ENCODE measurements at places on chromosomes 11 and 22.

DNA sequence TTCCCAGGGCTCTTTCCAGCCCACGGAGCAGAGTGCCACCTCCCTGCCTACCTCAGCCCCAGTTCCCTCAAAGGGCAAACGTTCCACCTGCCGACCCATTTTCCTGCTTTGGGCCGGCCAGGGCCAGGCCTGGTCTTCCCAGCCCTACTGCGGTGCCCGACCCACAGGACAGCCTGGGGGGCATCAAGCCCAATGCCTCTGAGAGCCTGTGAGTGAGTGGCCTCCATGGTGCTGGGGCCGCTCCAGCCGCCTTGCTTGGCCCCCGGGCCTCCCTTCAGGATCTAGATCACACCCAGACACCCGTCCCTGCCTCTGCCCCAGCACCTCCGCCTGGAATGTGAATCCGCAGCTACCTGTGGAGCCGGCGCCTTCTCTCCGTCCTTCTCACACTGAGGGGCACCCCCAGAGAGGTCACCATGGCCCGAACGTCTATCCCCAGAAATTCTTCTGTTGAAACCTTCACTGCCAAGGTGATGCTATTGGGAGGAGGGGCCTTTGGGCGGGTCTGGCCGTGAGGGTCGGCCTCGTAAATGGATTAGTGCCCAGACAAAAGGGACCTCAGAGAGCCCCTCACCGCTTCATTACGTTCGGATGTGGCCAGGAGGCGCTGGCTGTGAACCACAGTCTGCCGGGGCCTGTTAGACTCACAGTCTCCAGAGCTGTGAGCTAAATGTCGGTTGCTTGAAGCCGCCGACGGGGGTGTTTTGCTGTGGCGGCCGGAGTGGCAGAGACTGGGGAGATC lies 36.2 kb upstream of the BRSK2 start:
- no peak for DNase-seq

- DNase-seq = no peak
Measured at GRCh38 chr11:17544181-17544622, at the start of gene USH1C. Gene USH1C, minus strand, starts transcription at chr11:17544416. Its CDS starts 109 bp downstream, at chr11:17544307.

- DNase-seq = no peak
Measured at GRCh38 chr11:125532668-125533067, 36.6 kb upstream of the FEZ1 start.

DNA sequence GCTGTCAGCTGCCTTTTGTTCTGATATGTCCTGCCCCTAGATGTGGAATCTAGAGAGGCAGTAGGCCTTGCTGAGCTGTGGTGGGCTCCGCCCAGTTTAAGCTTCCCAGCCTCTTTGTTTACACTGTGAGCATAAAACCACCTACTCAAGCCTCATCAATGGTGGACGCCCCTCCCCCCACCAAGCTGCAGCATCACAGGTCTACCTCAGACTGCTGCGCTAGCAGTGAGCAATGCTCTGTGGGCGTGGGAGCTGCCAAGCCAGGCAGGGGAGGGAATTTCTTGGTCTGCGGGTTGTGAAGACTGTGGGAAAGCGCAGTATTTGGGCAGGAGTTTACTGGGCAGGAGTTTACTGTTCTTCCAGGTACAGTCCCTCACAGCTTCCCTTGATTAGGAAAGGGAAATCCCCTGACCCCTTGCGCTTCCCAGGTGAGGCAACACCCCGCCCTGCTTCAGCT lies 98.5 kb downstream of the SMCO4 start:
- no peak for DNase-seq

GRCh38 chr11:70079691-70080090 lies 1.6 kb downstream of the ANO1 start:
- no peak for DNase-seq

DNA sequence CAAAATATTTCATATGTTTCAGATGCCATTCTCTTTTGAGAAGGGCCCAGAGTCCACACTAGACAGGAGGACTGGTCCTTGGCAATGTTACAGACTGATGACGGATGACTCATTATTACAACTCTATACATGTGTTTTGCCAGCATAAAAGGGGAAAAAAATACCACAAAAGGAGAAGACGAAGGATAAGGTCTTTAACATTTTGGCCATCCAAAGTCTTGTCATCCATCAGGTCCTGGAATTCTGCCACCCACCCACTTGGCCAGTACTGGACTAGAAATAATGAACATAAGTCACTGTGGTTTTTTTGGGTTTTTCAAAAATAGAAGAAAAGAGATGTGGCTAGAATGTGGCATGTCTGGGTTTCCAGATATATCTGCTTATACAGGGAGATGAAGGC lies 57.7 kb upstream of the BDNF start:
- DNase-seq = no peak

- DNase-seq = no peak
Measured at GRCh38 chr11:6022956-6023355, 7.6 kb downstream of the OR56A1 start.

- DNase-seq = no peak
Measured at GRCh38 chr11:6273188-6273587, 13.6 kb downstream of the CCKBR start.

DNA sequence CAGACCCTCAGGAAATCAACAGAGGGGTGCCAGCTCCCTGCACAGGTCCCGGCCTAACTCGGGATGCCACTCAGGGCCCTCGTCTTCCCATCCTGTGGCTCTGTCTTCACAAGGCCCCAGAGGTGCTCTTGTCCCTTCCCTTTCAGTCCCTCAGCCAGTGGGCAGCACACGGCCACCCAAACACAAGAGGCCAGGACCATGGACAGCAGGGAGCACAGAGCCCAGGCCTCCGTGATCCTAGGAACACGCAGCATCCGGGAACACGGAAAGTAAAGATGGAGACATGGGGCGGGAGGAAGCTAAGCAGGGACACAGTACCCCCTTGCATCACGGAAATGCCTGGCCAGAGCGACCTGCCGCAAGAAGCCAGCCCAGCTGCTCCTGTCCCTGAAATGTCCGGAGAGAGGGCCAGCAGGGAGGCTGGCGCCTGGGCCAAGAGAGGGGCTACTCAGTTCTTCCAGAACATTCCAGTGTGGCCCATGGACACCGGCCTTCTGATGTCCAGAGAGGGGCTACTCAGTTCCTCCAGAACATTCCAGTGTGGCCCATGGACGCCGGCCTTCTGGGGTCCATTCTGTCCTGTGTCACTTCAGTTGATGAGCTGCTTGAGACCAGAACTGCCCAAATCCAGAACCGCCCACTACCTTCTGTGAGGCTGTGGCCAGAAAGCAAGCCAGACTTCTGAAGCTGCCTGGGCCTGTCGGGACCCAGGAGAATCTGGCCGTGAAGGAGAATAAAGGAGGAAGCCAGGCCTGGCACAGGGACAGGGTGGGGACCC lies 274.0 kb downstream of the BRD1 start:
- no peak for DNase-seq

- no peak for DNase-seq
Measured at GRCh38 chr11:34273099-34273498, 84.7 kb downstream of the ABTB2 start.

GRCh38 chr22:39381009-39381755 lies 18.4 kb upstream of the TAB1 start:
- no peak for DNase-seq

DNA sequence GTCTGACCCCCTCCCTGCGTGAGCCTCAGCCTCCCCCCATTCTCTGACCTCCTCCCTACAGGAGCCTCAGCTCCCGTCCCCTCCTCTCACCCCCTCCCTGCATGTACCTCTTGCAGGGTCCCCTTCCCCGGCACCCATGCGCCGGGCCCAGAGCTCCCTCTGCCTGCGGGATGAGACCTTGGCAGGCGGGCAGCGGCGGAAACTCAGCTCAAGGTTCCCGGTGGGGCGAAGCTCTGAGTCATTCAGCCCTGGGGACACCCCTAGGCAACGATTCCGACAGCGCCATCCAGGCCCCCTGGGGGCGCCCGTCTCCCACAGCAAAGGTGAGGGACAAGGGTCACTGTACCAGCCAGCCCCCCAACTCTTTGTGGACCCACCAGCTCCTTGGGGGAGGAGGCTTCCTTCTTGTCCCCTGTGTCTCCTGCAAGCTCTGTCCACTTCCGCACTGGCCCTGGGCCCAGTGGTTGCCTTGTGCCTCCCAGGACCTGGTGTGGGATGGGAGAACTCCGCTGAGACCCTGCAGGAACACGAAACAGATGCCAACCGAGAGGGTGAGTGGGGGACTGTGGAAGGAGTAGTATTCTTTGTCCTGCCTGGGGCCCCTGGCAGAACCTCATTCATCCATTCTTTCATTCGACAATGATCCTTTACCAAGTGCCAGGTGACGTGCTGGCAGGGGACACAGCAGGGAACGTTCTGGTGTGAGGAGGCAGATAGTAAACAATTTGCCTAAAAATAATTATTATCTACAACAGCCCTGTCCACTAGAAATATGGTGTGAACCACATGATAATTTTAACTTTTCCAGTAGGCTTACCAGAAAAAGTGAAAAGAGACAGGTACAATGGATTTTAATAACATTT lies 3.7 kb upstream of the RPS6KA4 start:
- no peak for DNase-seq

- no peak for DNase-seq
Measured at GRCh38 chr11:22832315-22833015, 2.9 kb upstream of the SVIP start.

- no peak for DNase-seq
Measured at GRCh38 chr11:529728-530411, 5.5 kb downstream of the HRAS start.

DNA sequence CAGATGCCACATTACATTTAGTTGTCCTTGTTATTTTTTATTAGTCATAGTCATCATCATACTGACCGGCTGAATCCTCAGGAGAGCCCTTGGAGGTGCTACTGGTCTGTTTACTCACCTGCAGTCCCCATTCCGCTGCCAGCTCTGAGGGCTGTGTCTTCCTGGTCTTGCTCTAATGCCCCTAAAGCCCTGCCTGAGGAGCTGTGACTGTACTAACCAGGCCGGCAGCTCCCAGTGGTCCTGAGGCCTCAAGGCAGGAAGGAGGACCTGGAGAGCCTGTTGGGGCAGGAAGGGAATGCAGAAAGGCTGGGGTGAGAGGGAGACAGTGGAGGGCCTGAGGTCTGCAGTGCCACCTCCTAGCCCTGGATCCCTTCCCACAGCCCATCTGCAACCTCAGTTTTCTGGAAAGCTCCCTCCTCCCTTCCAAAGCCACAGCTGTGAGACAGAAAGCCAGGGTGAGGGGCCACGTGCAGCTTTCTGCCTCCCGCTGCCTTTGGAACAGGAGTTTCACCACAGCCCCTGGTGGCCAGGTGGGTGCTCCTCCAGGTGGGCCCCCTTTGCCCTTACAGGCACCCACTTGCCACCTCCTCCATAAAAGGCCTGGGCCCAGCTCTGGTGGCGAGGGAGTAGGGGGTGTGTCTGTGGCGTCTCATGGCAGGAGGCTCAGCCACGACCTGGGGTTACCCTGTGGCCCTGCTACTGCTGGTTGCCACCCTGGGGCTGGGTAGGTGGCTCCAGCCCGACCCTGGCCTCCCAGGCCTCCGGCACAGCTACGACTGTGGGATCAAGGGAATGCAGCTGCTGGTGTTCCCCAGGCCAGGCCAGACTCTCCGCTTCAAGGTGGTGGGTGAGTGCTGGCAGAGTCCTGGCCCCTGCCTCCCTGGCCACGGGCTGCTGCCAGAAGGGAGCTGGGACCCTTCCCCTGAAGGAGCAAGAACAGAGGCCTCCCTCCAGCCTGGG lies at the start of gene ZP1:
Gene ZP1 (plus strand): TSS at position 632 of the 960 bp plus-strand sequence. CDS start 20 bp downstream, at position 652.
- no peak for DNase-seq

- no peak for DNase-seq
Measured at GRCh38 chr11:64086258-64087123, 50.8 kb downstream of the FLRT1 start.

GRCh38 chr11:14234446-14234845 lies 124.5 kb downstream of the RRAS2 start:
- no peak for DNase-seq

DNA sequence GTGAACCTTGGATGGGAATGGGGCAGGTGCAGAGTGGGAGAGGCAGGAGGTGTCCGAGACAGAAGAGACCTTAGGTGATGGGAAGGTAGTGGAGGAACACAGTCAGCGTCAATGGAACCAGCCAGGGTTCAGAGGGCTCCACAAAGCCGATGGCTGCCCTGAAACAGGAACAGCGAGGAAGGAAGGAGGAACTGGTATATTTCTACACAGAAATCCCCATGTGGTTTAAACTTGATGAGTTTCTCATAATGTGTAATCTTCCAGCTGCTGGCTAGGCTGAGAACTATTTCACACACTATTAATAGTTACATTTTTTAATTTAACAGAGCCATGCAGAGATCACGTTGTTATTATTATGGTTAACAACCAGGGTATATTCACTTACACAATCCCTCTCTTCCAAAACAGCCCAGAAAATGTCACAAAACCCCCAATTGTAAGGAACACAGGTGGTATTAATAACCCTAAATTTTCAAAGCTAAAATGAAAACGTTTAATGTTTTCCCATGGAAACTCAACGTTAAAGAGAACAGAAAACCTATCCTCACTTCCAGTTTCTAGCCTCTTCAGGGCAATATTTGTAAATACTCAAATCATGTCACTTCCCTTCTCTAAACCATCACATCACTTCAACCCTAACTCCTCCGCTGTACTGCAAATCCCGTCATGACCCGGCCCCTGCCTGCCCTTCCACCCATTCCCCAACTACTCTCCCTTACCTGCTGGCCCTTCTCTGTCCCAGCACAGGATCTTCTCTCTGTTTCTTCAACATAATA lies 74.5 kb upstream of the ARFGAP3 start:
- DNase-seq = no peak
